ENCODE measurements at places on chromosomes 12 and 14.

- no peak for DNase-seq
Observed at GRCh38 chr14:55348766-55349453, 62.7 kb downstream of the ATG14 start.

GRCh38 chr12:40622246-40622838, 69.9 kb upstream of the CNTN1 start:
- peak; percentile 25 for DNase-seq

- no peak for DNase-seq
Observed at GRCh38 chr12:8823565-8824300, 1.3 kb downstream of the A2ML1 start.

DNA sequence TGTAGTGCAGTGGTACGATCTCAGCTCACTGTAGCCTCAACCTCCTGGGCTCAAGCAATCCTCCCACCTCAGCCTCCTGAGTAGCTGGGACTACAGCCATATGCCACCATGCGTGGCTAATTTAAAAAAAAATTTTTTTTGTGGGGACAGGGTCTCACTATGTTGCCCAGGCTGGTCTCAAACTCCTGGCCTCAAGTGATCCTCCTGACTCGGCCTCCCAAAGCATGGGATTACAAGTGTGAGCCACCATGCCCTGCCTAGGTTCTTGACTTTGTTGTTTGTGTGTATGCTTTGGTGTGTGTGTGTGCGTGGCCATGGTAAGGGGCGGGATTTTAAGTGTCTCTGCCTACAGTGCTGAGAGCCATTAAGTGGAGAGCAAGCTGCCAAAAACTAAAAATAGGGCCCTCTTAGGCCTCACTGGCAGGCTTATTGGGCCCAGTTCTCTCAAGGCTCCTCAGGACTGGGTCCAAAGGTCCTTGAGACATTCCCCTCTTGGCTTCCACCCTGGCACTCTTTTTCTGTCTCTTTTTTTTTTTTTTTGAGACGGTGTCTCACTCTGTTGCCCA, 5.1 kb downstream of the COX14 start:
- DNase-seq = no peak

GRCh38 chr12:109592195-109592904, 18.8 kb downstream of the MVK start:
- no peak for DNase-seq

- DNase-seq = no peak
Observed at GRCh38 chr14:74474376-74474775, 18.7 kb downstream of the NPC2 start.

DNA sequence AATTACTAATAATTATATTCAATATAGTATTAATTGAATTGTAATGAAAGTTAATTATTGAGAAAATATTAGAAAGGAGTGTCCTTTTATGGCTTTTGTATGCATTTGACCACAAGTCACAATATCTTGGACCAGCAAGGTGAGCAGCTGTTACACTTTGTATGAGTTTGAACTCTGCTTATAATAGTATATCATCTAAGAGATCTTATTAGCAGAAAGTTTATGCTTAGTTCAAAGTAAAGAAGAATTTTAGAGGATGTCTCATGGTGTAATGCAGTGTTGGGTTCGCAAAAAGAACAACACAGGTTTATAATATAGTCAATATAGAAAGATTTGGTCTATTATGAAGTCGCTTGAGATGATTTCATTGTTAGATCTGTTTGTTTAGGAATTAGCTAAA, 2.0 kb upstream of the TRIM9 start:
- no peak for DNase-seq

GRCh38 chr12:102990419-102990818, 32.9 kb downstream of the ASCL1 start:
- DNase-seq = no peak

- no peak for DNase-seq
Observed at GRCh38 chr12:115109863-115110262, 425.9 kb upstream of the TBX3 start.

DNA sequence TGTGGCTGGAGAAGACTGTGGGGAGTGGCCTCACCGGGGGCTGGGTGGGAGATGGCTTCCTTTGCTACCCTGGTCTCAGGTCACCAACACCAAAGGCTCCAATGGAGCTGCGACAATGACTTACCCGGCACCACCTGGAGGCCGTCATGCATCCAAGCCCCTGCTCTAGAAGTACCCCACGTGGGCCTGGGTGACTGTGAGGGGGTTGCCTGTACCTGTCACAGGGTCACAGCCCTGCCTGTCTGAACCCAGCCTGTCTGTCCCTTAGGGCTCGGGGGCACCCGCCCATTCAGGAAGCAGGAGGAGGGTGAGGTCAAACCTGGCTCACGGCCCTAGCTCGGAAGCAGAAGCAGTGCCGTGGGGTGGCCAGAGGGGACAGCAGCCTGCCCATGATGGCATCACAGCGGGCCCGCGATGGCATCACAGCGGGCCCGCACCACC, 18.9 kb downstream of the ABCB9 start:
- DNase-seq = no peak

GRCh38 chr14:76096257-76096656, 55.5 kb upstream of the GPATCH2L start:
- no peak for DNase-seq

DNA sequence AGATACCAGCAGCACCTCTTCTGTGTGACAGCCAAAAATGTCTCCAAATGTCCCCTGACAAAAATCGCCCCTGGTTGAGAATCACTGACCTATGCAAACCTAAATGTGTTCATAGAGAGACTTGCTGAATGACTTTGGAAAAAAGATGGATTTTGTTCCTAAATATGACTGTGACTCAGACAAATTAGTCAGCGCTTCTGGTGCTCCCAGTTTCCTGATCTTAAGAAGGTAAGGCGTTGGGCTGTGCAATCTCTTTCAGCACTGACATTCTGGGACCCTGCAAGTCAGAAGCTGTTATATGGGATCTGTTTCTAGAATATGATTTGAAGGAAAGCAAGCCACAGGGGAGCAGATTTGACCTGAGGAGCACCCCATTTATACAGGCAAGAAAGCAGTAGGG, 90.6 kb upstream of the PWP1 start:
- DNase-seq = no peak

DNA sequence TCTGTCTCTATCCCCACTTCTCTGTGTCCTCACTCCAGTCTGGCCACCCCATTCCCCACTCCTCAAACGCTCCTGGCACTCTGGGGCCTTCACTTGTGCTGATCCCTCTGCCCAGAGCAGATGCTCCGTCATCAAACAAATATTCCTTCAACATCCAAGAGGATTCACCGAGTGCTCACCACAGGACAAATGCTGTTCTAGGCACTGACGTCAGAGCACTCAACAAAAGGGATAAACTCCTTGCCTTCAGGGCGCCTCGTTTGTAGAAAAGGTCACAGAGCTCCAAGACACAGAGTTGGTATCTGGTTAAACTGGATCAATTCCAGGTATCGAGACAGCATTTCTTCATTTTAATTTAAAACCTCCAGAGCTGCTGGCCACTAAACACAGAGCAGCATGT, 35.3 kb downstream of the PSMC1 start:
- no peak for DNase-seq

DNA sequence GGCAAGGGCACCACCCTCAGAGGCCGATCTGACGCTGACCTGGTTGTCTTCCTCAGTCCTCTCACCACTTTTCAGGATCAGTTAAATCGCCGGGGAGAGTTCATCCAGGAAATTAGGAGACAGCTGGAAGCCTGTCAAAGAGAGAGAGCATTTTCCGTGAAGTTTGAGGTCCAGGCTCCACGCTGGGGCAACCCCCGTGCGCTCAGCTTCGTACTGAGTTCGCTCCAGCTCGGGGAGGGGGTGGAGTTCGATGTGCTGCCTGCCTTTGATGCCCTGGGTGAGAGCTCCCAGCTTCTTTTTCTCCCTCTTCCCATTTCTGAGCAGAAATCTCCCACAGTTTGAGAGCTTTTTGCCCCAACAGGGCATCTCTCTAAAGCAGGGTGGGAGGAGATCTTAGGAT, 1.8 kb downstream of the OAS1 start:
- DNase-seq = no peak

- peak; percentile 67 for DNase-seq
Observed at GRCh38 chr12:131454418-131455217, 256.3 kb upstream of the SFSWAP start.
